Mammary epithelial cell (primary cell): ENCODE measurements at places on chromosomes 4 and X. TPM values are rescaled to one million over a fixed set of nuclear protein-coding genes. Genes with fewer than 3 reads are reported as not detected.

The F11 gene
- total RNA-seq, result not detected in 2 replicates

The TMSB15A gene
- 0.69 and 1.4 TPM in 2 replicates for total RNA-seq

GRCh38 chrX:16171039-16171438, 3.8 kb downstream of the MAGEB17 start:
- no peak for DNase-seq

DNA sequence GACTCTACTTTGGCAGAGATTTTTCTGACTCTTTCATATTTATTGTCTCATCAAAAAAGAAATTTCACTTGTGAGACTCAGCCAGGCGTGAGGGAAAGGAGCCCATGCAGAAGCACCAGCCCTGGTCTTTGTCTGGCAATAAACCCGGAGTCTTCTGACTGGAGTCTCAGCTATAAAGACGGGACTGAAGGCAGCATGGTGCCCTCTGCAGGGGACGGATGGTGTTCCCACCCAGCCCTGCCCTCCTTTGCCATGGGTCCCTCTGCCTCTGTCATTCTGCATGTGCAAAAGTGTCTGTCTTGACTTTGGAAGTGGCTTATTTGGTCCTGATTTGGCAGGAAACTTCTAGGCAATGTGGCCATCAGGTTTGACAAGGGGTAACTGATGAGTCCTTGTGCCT, 14.2 kb downstream of the ZNF185 start:
- no peak for DNase-seq

DNA sequence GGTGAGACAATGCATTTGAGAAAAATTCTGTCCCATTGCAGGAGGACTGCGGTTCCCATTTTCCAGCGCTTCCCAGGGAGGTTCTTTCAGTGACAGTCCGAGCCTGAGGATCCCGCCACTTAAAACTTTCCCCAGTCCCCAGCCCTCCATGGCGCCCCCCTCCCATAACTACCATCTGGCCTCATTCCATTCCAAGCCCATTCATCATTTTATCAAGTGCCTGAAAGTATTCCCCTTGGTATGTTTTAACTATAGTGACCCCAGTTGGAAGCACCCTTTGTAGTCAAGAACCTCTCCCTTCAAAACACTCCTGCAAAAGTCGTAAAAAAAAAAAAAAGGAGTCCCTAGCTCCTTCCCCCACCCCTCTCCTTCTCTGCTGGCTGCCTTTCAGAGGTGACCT, 1.2 kb downstream of the RASL11B start:
- no peak for DNase-seq

The GPR119 gene
- total RNA-seq, result not detected in 2 replicates

DNA sequence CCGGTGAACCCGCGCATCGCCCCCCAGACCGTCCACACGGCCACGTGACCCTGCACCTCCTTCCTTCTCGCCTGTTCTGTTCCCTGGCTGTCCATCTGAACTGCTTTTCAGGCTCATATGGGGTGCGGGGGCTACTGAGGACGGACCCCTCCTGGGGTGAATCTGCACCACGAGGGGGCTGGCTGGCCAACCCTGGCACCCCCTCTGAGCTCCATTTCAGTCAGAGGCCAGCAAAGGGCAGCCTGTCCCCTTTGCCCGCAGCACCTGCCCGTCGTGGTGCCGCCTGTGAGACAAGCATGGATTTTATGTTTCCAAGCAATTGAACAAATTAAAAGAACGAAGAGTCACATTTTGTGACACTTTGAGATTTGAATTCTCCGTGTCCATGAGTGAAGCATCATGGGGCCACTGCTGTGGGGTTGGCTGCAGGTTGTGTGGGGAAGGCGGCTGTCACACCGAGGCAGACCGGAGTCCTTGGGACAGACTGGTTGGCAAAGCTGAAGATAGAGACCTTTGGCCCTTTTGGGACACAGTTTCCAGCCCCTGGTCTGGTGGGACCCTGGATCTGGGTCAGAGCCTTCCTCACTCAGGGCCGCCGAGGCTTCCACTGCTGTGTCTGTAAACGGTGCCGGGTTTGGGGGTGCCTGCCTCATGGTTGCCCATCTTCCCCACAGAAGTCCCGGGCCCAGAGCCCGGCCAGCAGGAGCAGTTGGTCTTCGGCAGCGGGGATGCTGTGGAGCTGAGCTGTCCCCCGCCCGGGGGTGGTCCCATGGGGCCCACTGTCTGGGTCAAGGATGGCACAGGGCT, 5.7 kb downstream of the FGFR3 start:
- no peak for DNase-seq

GRCh38 chrX:14409341-14409740, 120.0 kb upstream of the GLRA2 start:
- peak; percentile 70 for DNase-seq

The SPARCL1 gene
- not detected in 2 replicates for total RNA-seq

DNA sequence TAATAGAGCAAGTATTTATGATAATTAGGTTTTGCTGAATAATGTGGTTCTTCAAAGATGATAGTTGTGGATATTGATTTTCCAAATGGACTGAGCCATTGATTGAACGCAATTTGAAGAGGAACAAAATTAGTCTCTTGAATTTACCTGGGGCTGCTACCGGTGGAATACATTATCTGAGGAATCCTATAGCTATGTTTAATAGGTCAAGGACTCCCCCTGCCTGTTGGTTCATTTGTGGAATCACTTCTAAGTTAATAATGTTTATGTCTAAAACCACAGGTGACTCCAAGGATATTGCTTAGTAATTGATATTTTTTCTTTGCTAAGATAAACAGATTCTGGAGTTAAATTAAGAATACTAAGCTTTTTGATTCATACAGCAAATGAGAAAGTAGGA, 576.0 kb upstream of the PABPC4L start:
- no peak for DNase-seq

DNA sequence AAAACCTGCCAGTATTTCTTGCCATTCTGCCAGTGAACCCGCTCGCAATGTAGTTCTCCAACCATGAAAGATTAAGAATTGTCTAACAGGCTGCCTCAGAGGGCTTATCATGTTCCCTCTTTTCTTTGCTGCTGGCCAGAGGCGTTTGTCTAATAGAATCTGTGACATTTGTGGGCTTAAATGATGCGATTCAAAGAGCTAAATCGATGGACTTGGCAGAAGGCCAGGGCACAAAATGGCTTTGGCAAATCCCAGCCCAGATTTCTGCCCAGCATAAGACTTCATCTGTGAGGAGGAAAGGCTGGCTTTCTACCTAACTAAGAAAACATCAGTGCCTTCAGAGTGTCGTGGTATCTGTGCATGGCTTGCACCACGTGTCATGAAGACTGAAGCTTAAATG, 79.9 kb downstream of the TRPC5OS start:
- no peak for DNase-seq

DNA sequence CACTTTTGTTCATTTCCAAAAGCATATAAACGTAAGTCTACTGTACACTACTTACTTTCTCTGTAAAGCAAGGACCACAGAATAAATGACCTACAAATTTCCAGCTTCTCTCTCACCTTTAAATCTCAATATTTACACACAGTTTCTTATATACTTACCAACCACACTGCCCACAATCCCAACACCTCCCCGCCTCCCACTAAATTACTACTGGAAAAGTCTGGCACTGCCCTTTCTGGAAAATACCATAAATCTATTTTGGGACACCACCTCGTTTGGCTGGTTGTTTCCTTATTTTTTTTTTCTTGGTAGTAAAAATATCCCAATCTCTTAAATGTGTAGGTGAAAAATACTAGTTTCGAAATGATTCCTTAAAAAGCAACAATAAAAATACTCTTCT, 19.6 kb downstream of the FAT1 start:
- no peak for DNase-seq

The FABP2 gene
- not detected for total RNA-seq

DNA sequence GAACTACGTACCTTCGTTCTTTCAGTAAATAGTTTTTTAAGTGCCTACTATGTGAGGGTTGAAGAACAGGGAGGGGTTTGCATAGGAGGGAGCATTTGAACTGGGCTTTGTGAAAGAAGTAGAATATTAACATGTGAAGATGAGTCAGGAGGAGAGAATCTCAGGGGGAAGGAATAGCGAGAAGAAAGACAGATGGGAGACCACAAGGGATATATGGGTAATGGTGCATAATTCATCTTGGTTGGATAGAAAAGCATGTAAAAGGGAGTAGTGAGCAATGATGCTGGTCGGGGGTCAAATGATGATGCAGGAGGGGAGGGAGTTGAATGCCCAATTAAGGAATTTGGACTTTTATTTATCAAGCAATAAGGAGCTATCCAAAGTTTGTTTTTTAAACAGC, 52.7 kb downstream of the TMEM164 start:
- no peak for DNase-seq

GRCh38 chr4:3338976-3339531, 46.2 kb downstream of the RGS12 start:
- no peak for DNase-seq

DNA sequence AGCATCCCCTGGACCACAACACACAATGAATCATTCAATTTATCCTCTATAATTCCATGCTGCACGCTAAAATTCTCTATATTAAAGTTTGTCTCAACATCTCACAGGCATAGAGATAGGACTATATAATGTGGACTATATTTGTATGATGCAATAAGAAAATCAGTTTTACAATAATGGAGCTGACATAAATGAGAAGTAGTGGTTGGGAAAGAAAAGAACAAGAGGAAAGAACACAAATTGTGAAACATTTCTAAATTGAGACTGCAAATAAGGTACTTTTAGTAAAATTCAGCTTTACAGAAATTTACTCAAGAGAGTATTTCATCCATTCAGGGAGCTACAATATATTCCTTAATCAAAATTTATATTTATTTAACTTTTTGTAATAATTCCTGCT, 120.4 kb downstream of the ARAP2 start:
- no peak for DNase-seq

DNA sequence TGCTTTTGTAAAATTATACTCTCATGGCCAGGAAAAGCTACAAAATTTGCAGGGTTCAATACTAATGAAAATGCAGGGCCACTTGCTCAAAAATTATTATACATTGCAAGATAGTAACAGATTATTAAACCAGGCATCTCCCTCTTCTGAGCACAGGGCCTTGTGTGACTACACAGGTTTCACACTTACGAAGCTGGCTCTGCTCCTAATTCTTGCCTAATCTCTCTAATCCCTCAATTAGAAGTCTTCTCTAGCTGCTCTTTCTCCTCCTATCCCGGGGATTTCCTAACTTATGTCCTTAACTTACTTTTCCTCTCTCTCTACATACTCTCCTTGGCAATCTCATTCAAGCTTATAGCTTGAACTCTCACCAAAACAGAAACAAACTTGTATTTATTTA, 168.3 kb downstream of the AREG start:
- DNase-seq, result no peak

GRCh38 chr4:31005037-31005436, 284.9 kb downstream of the PCDH7 start:
- no peak for DNase-seq

- DNase-seq, result no peak
These were observed 604.8 kb upstream of the TECRL start for GRCh38 chr4:65014078-65014477.

DNA sequence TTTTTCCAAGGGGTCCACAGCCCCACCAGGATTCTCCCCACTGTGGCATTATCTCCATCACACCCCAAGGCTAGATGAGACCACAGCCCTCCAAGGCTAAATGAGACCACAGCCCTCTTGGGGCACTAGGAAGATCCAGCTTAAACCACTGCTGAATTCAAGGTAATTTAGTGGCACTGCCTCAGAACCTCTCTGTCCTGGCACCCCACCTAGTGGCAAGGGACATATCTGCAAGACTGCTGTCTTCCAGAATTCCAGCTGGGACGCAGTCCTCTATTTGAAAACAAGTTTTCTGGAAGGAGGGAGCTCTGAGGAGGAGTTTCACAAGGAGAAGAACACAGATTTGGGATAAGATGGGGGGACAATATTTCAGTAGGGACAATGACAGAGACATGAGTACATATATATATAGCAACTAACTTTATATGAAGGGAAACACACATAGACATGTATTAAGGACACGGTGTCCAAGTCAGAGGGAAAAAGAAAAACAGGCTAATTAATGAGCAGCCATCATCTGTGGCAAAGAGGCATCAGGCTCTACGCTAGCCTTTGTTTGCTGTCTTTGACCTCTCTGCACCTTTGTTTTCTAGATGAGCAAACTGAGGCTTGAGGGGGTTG, 9.3 kb downstream of the CETN2 start:
- DNase-seq, result peak; percentile 13

The PWWP3B gene
- 1.2 TPM for total RNA-seq

DNA sequence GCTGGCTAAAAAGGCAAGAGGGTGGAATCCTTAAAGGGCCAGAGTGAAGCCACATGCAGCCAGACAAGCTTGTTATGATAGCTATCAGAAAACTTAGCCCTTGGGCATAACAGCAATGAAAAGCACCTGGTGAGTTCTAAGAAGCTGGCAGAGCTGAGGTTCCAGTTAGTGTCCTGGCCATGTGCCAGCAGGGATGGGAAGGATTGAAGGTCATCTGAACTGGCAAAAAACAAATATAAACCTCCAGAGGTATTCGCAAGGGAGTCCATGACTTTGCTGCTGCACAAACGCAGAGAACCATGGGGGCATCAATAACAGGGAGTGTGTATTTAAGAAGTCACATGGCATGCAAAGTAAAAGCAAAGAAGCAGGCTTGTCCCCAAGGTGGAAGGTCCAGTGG, 208.9 kb downstream of the FAM47A start:
- no peak for DNase-seq

The FRYL gene
- 74.7 TPM for total RNA-seq

The PDGFRA gene
- total RNA-seq, result 0.27 and 0.33 TPM in 2 replicates

The SERPINA7 gene
- not detected for total RNA-seq

GRCh38 chrX:37652589-37653231, 32.9 kb upstream of the XK start:
- no peak for DNase-seq

The WWC2 gene
- 20.0 TPM for total RNA-seq

The PRRG3 gene
- total RNA-seq, result not detected

- DNase-seq, result peak; percentile 8
These were observed 229.9 kb downstream of the COL25A1 start for GRCh38 chr4:109072595-109072994.

GRCh38 chrX:106957856-106958255, 37.7 kb downstream of the CLDN2 start:
- no peak for DNase-seq

The SYTL4 gene
- total RNA-seq, result 1.0 TPM

DNA sequence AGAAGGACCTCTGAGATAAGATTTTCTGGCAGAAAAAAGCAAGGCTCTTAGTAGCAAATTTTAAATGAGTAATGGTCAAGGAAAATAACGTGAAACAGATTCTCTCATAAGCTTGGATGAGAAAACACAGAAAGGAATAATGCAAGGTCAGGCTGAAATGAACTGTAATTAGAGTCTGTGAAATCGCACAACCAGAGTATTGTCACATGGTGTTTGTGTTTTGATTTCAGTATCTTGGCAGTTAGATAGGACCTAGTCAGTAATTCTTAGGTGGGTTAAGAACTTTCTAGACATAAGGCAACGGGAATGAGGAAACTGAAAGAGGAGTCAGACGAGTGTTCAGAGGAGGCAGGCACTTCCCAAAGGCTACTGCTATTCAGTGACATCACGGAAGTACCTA, 34.6 kb downstream of the LIMCH1 start:
- no peak for DNase-seq
